Body of pancreas (tissue), 4 donors: ENCODE measurements at places on chromosomes 6 and 20. TPM values are rescaled to one million over a fixed set of nuclear protein-coding genes. Genes with fewer than 3 reads are reported as not detected.

SLC26A8 gene
- not detected for total RNA-seq

GRCh38 chr6:137728386-137729349, 138.4 kb upstream of the TNFAIP3 start:
- H3K4me3 ChIP-seq, result no peak overlapping the region
- no peaks in the 10 kb centered on the region for H3K27me3 ChIP-seq
- H3K4me1 ChIP-seq, result no peaks in the 10 kb centered on the region
- no peak overlapping the region for H3K27ac ChIP-seq

DNA sequence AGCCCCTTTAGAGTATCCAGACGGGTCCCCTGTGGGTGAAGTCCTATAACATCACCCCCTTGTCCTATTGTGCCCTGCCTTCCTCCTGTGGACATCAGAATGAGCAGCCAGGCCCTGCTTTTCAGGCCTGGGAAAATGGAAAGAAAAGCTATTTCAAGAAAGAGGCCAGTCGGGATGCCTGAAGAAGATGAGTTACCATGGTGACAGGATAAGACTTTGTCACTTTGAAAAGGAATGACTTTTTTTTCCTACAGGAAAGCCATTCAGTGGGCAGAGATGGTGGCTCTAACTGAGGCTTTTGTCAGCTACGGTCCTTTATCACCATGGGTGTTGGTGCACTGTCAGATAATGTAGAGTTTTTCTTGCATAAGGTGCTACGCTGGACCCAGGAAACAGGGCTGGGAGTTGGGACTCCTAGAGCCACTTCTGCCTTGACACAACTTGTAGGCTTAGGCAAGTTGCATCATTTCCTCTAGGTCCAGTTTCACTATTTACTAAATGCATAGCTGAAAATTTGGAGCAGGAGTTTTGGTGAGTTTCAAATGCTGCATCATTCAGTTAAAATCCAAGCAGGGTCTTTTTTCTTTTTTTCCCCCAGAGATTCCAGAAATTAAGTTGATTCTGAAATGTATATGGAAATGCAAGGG, 293.6 kb upstream of the PRND start:
- H3K27me3 ChIP-seq, result no peaks in the 10 kb centered on the region
- no peak for DNase-seq
- H3K27ac ChIP-seq, result no peak overlapping the region
- H3K4me3 ChIP-seq, result no peak overlapping the region
- H3K4me1 ChIP-seq, result no peaks in the 10 kb centered on the region

DNA sequence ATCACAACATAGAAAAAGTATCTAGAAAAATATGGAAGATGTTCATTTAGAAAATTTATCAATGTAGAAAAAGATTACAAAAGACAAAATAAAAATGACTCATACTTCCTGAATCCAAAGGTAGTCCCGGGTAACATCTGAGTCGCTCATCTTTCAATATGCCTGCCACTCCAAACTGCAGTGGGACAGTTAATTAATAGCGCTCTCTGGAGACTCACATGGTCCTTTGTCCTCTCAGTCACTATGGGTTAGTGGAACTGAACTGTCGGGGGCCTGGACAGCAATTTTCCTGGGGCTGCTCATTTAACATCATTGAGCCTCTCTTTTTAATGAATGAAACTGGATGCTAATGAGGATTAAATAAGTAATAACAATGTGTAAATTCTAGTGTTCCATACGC, 103.4 kb downstream of the MAP3K4 start:
- H3K4me1 ChIP-seq, result no peaks in the 10 kb centered on the region
- DNase-seq, result no peak
- no peak overlapping the region for H3K4me3 ChIP-seq
- H3K36me3 ChIP-seq, result peaks cover 17% of the 10 kb centered on the region
- H3K27me3 ChIP-seq, result no peaks in the 10 kb centered on the region
- H3K27ac ChIP-seq, result no peak overlapping the region

GRCh38 chr20:48684501-48685041, 143.2 kb downstream of the PREX1 start:
- no peaks in the 10 kb centered on the region for H3K27me3 ChIP-seq
- H3K4me3 ChIP-seq, result no peak overlapping the region

DNA sequence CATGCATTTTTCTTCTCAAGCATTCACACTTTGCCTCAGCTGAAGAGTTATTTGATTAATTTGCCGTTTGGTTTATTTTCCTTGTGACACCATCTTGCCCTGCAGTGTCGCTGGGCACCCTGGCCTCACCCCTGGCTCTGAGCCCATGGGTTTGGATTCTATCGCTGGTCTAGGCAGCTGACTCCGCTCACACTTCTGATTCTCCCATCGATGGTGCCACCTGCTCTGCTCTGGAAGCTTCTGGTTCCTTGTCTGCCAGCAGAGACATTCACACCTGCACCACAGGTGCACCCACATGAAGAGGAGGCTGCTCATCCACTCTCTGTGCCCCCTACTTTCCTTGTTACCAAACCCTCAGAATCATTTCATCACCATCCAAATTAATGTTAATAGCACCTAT, 291.6 kb upstream of the CDH4 start:
- H3K27ac ChIP-seq, result no peak overlapping the region
- no peaks in the 10 kb centered on the region for H3K4me1 ChIP-seq
- no peaks in the 10 kb centered on the region for H3K36me3 ChIP-seq
- H3K4me3 ChIP-seq, result no peak overlapping the region
- no peaks in the 10 kb centered on the region for H3K27me3 ChIP-seq

- no peaks in the 10 kb centered on the region for H3K27me3 ChIP-seq
- DNase-seq, result no peak
- no peak overlapping the region for H3K4me3 ChIP-seq
- peaks cover 7% of the 10 kb centered on the region for H3K4me1 ChIP-seq
- H3K27ac ChIP-seq, result no peak overlapping the region
- no peaks in the 10 kb centered on the region for H3K36me3 ChIP-seq
These were observed 492.9 kb downstream of the UTRN start for GRCh38 chr6:144778056-144778455.

GRCh38 chr20:62420846-62421715, 6.3 kb downstream of the RBBP8NL start:
- no peak for DNase-seq
- H3K4me1 ChIP-seq, result peaks cover under 1% of the 10 kb centered on the region
- H3K27me3 ChIP-seq, result no peaks in the 10 kb centered on the region
- H3K4me3 ChIP-seq, result no peak overlapping the region
- H3K36me3 ChIP-seq, result no peaks in the 10 kb centered on the region
